ENCODE measurements at places on chromosomes 5 and 9.

GRCh38 chr5:96655506-96655905, 6.7 kb upstream of the CAST start:
- DNase-seq, result no peak

- DNase-seq, result no peak
Observed at GRCh38 chr9:119126040-119126439, 243.2 kb downstream of the BRINP1 start.

DNA sequence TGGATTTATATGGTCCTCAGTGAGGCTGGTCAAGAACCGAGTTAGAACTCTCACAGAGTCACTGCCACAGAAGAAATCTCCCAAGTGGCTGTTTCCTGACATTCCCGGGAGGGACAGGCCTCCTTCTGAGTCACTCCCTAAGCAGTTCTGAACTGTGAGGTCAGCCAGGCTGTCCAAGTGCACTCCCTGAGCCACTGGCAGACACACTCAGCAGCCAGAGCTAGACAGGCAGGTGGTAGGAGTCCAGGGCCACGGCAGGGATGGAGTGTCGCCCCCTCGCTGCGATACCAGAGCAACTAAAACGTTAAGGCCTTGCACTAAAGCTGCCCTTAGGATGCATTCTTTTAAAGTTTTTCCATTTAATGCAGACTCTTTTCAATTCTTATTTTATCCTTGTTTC, 3.4 kb downstream of the IL4 start:
- DNase-seq, result no peak

GRCh38 chr9:76845254-76845653, 60.7 kb downstream of the PRUNE2 start:
- no peak for DNase-seq

- no peak for DNase-seq
Observed at GRCh38 chr9:27280860-27281259, 16.1 kb downstream of the EQTN start.

- DNase-seq, result no peak
Observed at GRCh38 chr9:120915854-120916470, 10.6 kb downstream of the TRAF1 start.

DNA sequence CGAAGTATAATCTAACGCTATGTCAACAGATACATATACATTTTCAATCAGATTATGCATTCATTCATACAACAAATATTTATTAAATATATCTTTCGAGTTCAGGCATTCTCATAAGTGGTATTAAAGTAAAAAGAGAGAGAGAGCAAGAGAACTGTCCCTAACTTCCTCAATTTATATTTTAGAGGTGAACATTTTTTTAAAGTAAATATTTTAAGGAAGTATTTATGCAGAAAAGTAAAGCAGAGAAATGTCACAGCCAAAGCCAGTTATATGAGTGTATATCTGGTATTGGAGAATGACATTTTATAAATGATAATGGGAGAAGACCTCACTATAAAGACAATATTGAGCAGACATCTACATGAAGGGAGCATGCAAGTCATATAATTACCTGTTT, 667.3 kb upstream of the CDH9 start:
- no peak for DNase-seq

DNA sequence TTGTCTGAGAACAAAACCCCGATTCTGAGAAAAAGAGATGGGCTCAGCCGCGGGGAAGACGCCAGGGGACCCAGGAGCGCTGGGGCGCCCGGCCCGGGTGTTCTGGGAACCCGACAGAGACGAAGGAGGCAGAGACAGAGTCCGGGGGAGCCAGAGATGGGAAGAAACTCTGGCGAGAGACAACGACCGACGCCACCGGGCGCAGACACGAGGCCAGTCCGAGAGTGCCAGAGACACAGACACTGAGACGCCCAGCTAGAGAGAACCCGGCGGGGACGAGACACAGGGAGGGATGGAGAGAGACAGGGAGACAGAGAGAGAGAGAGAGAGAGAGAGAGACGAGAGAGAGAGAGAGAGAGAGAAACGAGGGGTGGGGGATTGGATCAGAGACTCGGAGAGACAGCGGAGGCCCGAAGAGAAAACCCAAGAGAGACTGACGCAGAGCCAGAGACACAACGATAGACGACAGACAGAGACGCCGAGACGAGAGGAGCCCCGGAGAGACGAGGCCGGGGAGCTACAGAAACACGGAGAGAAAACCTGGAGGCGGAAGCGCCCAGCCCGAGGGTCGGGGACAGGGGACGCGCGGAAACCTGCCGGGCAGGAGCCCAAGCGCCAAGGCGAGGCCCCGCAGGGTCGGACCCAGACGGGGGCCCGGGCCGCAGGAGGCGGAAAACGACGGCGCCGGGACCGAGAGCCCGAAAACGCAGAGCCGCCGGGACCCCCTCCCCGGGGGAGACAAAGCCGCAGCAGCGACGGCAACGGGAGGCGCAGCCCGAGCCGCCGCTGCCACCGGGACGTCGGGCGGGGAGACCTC, 3.3 kb downstream of the NR5A1 start:
- no peak for DNase-seq

DNA sequence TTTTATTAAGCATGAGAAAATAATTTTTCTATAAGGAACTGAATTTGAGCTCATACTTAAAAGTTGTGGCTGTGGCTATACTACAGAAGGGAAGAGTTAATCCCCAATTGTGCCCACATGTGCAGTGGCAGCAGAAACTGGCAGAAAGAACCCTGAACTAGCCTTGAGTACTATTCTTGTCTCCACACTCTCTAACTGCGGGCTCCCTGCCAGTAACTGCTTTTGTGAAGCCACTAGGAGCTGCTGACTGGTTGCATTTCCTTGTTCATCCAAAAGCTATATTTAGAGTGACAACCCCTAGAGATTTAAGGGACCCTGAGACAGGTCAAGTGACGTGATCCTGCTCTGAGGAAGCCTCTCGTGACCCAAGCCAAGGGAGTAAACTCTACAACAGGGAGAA, 238.6 kb downstream of the ELAVL2 start:
- DNase-seq, result no peak

- DNase-seq, result no peak
Observed at GRCh38 chr5:37520811-37521210, 141.7 kb downstream of the WDR70 start.

GRCh38 chr9:68493958-68494577, 46.6 kb downstream of the TMEM252 start:
- DNase-seq, result no peak

- no peak for DNase-seq
Observed at GRCh38 chr9:134559013-134559412, 82.6 kb upstream of the COL5A1 start.

GRCh38 chr9:136133191-136133958, 14.7 kb upstream of the TMEM250 start:
- no peak for DNase-seq

DNA sequence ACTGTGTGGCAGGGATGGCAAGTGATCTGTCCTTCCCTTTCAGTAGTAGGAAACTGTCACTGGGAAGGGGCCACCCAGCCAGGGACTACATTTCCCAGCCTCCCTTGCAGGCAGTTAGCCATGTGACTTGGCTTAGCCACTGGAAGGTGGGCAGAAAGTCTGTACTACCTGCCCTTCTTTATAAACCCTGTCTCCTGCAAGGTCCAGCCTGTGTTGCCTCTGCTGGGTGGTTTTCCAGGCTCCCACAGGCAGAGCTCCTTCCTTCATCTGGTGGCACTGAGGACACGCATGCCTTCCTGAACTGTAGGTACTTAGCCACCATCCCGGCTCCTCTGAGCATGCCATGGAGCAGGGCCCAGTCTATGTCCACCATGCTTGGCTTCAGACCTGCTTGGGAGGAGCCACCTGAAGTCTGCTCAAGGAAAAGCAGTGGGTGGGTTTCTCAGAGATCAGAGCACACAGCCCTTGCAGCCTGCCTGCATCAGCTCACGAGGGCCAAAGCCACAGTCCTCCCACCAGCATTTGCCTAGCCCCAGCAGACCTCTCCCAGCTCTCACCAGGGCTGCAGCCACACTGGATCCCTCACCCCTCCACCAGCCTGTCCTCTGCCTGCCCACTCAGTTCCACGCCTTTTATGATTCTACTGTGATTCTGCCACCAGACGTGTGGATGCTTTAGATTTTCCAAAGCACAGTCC, 16.7 kb upstream of the SLC25A51 start:
- DNase-seq, result no peak

- no peak for DNase-seq
Observed at GRCh38 chr9:121200356-121200755, 1.3 kb downstream of the RAB14 start.

DNA sequence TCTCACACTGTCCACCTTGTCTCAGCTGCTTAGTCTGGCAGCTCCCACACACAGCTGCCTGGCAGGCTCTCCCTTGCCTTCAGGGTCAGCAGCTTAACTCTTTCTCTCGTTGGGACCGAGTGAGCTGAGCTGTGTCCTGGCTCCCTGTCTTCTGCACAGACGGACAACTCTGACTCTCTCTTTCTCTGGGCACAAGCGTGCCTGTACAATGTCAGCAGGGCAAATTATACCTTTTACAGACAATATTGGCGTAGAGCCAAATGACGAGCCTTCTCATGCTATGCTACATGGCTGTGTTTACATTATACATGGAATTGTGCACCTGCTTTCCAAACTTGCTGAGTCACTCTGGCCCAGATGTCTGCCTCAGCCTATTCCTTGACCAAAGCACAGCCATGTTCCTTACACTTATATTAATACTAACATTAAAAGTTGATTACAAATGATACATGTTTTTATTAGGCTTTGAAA, 188.6 kb downstream of the CYLC2 start:
- no peak for DNase-seq

- peak; percentile 51 for DNase-seq
Observed at GRCh38 chr5:142012186-142012785, 541 bp downstream of the GNPDA1 start.

- DNase-seq, result no peak
Observed at GRCh38 chr5:65355301-65355700, 126.4 kb downstream of the ADAMTS6 start.

DNA sequence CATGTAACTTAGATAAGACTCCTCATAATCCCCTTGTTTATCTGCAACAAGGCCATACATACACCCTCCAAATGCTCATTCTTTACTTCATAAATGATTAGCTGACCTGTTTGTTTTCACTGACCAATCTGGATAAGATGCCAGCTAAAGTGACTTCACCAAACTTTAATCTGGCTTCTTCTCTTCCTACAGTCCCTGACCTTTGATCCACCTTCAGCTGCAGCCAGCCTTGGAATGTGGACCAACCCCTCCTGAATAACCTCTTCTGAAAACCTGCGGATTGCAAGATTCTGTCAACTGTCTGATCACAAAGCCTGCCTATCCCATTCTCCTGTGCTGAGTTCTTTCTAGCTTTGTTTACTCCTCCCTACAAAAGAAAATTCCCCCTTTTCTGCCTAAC, 476.8 kb downstream of the LRRC70 start:
- DNase-seq, result no peak

- peak; percentile 15 for DNase-seq
Observed at GRCh38 chr5:67515762-67516161, 319.2 kb upstream of the CD180 start.

GRCh38 chr9:21995666-21996398, 1.2 kb downstream of the CDKN2B-AS1 start:
- no peak for DNase-seq

DNA sequence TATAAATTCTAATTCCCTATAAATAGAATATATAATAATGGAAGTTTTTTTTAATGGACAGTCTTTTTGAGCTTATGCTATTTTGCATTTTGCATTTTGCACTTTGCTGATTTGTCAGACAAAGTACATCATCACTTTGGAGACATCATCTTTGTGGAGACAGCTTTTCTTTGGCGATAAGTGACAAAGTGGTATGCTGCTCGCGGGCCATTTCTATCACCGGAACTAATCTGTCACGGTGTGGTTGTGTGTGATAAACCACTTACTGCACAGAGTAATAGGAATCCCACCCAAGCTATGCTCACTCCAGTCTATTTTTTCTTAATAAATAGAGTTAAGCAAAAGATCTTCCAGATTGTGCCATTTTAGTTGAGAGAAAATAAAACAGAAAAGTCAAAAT, 133.1 kb downstream of the MACIR start:
- DNase-seq, result no peak

GRCh38 chr9:93898502-93899426, 56.4 kb downstream of the BARX1 start:
- no peak for DNase-seq

DNA sequence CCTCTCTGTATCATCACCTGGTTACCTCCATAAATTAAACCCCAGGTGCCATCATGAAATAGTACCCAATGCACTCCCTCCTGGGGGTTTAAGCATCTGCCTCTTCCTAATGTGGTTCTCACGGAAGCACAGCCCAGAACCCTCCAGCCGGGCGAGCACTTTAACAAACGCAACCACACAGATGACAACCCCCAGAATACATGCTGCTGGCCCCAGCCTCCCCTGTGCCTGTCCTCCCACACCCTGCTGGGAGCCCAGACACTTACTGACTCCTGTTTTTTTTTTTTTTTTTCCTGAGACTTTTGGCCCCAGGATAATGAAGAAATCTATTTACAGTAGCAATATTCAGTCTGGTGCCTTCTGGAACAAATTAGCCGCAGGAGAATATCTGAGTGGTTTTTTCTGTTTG, 50.0 kb upstream of the COL5A1 start:
- DNase-seq, result no peak

DNA sequence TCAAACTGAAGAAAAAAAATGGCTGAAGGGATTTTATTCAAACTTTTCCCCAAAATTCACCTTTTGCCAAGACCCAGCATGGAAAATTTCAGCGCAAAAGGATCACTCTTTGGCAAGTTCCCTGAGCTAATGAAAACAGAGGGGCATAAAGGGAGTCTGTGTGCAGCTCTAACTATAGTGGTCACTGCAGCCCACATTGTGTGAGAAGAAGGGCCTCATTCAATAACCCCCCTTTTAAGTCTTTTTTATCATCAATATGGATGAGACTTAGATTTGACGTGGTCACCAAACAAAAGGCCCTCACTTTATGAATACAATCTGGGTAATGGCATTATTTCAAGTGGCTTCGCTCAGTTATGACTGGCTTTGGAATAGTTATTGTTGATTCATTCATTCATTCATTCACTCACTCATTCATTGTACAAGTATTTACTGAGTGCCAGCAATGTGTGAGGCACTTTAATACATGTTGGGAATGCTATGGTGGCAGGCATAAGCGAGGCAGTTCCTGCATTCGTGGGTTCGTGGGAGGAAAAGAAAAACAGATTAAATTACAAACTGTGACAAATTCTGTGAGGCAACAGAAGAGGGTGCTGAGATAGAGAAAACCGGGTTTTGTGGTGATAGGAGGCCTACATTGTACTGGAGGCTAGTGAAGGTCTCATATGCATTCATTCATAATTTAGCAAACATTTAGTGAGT, 145.7 kb upstream of the KLF4 start:
- DNase-seq, result no peak

GRCh38 chr9:127971357-127972235, 9.2 kb downstream of the EEIG1 start:
- DNase-seq, result peak; percentile 52

All from stimulated activated naive CD8-positive, alpha-beta T cell treated with anti-CD3 and anti-CD28 coated beads, Interleukin-15, amount 100 ng/mL, for 72 hours (primary cell).